ENCODE measurements at places on chromosomes 1 and 21.

DNA sequence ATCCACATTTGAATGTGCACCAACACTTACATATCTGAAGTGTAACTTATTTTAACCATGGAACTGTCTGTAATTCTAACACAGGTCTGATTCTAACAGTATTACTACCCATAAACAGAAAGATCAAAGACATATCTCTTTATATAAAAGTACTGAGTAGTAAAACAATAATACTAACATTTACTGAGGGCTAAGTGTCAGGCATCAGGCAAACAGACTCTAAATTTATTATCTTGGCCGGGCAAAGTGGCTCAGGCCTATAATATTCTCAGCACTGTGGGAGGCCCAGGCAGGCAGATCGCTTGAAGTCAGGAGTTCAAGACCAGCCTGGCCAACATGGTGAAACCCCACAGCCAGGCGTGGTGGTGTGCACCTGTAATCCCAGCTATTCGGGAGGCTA, 85.9 kb downstream of the JAK1 start:
- DNase-seq = no peak

DNA sequence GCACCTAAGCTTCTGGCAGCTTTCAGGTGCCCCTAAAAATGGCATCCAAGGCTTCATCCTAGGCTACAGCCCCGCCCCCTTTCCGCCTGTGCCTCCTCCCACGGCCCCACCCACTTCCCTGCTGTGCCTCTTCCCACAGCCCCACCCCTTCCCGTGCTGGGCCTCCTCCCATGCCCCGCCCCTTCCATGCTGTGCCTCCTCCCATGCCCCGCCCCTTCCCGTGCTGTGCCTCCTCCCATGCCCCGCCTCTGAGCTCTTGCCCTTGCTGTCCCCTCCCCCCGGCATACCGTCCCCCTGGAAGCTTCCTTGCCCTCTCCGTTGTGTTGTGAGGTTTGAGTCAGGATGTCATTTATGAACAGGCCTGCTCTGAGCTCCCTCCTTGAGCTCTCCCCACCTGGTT, 228.5 kb upstream of the AJAP1 start:
- no peak for DNase-seq

DNA sequence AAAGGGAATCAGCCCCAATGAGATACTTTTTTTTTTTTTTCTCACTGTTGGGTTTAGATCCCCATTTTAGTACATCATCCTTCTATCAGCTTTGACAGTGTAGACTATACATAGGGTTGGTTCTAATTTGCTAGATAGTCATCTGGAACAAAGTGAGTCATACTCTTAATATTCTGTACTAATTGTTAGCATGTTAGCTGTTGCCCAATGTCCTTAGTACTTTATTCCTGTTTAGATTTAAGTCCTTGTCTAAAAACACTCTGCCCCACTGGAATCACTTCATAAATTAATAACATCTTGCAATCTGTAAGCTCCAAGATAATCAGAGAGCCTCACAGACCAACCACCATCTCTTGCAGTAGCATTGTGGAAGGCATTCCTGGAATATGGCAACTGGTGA, 209.8 kb upstream of the KIAA0040 start:
- peak; percentile 88 for DNase-seq

DNA sequence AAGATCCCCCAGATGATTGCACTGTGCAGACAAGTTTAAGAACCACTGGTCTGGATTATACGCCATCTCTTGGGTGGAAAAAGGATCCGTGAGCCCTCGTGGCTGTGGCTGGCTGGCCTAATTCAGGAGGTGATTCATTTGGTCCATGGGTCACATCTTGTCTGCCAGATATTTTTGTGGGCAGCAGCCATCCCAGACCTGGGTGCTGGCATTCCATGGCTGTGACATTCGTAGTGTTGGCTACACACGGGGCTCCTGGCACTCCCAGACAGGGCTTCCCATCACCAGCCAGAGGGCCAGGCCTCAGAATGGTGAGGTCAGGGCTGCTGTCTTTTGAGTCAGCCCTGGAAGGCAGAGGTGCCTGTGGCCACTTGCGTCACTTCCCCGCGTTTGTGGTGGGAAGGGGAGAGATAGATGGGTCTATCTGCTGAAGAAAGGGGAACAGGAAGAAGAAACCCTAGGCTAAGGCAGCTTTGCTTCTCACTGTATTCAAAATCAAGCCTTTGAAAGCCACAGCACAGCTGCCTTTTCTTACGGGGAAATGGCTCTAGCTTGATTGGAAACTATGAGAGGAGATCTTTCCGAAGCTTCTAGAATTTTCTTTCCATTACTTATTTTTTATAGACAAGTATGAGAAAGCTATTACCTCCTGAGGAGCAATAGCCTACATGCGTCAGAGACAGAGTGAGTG, 32.4 kb downstream of the EIF2D start:
- no peak for DNase-seq

GRCh38 chr1:203349773-203350524, 973 bp downstream of the FMOD start:
- DNase-seq = no peak

- DNase-seq = no peak
Observed at GRCh38 chr1:211559222-211560010, 19.5 kb downstream of the SLC30A1 start.
